ENCODE measurements at places on chromosomes 2 and 18. TPM values are rescaled to one million over a fixed set of nuclear protein-coding genes. Genes with fewer than 3 reads are reported as not detected.

Gene OTOS
- total RNA-seq = not detected

Gene ZSWIM2
- total RNA-seq = not detected

DNA sequence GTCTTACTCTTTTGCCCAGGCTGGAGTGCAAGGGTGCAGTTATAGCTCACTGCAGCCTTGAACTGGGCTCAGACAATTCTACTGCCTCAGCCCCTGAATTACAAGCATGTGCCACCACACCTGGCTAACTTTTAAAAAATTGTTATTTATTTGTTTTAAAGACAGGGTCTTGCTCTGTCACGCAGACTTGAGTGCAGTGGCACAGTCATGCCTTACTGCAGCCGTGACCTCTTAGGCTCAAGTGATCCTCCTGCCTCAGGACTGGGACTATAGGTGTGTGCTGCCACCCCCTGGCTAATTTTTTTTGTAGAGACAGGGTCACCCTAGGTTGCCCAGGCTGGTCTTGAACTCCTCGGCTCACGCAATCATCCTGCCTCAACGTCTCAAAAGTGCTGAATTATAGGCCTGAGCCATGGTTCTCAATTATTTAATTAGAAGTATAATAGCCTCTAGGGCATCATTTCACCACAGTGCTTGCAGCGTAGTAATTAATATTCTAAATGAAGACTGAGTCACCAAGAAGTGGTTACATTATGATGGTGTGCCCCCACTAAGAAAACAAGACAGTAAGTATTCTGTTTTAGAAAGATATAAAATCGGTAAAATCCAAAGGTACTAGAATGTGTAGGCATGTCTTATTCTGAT, 69.6 kb downstream of the EML4 start:
- peaks cover 73% of the 10 kb centered on the region for H3K4me1 ChIP-seq
- no peaks in the 10 kb centered on the region for H3K36me3 ChIP-seq
- no peaks in the 10 kb centered on the region for H3K27me3 ChIP-seq
- DNase-seq = peak; percentile 64
- no peak overlapping the region for H3K4me3 ChIP-seq
- H3K27ac ChIP-seq = no peak overlapping the region

Gene RBFA
- total RNA-seq = 36.0 TPM

DNA sequence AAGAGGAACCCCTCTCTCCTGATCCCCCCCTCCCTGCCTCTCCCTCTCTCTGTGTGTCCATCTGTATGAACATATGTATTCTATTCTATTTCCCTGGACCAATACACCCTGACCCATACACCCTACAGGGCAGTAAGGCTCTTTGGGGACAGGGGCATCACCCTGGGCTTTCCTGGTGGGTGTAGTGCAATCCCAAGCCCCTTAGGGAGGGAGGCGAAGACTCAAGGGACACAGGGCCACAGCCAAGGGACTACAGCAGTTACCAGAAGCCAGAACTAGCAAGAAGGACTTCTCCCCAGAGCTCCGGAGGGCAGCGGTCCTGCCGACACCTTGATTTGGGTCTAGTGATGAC, 214.2 kb upstream of the RAB6C start:
- DNase-seq = no peak
- H3K4me3 ChIP-seq = no peak overlapping the region
- no peaks in the 10 kb centered on the region for H3K4me1 ChIP-seq
- no peak overlapping the region for H3K27ac ChIP-seq
- H3K27me3 ChIP-seq = peaks cover 5% of the 10 kb centered on the region
- no peaks in the 10 kb centered on the region for H3K36me3 ChIP-seq

Gene NGEF
- total RNA-seq = 0.12 TPM

GRCh38 chr2:76478266-76479035, 767.7 kb upstream of the GCFC2 start:
- DNase-seq = no peak

GRCh38 chr18:80022613-80023012, 11.6 kb upstream of the RBFA start:
- H3K4me1 ChIP-seq = no peaks in the 10 kb centered on the region
- no peak overlapping the region for H3K4me3 ChIP-seq
- no peak for DNase-seq
- H3K27ac ChIP-seq = no peak overlapping the region

GRCh38 chr2:25483607-25484266, 142.0 kb upstream of the DNMT3A start:
- H3K27me3 ChIP-seq = no peaks in the 10 kb centered on the region
- H3K36me3 ChIP-seq = peaks cover 7% of the 10 kb centered on the region
- no peak overlapping the region for H3K4me3 ChIP-seq
- DNase-seq = no peak

DNA sequence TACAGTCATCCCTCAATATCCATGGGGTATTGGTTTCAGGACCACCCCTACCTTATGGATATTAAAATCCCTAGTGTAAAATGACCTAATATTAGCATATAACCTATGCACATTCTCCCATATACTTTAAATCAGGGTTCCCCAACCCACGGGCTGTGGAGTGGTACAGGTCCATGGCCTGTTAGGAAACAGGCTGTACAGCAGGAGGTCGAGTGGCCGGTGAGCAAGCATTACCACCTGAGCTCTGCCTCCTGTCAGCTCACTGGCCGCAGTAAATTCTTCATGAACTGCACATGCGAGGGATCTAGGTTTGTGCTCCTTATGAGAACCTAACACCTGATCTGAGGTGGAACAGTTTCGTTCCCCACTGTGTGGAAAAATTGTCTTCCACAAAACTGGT, 73.8 kb downstream of the RIF1 start:
- H3K36me3 ChIP-seq = peaks cover 69% of the 10 kb centered on the region
- no peak overlapping the region for H3K4me3 ChIP-seq
- no peaks in the 10 kb centered on the region for H3K27me3 ChIP-seq
- peaks cover 31% of the 10 kb centered on the region for H3K4me1 ChIP-seq

DNA sequence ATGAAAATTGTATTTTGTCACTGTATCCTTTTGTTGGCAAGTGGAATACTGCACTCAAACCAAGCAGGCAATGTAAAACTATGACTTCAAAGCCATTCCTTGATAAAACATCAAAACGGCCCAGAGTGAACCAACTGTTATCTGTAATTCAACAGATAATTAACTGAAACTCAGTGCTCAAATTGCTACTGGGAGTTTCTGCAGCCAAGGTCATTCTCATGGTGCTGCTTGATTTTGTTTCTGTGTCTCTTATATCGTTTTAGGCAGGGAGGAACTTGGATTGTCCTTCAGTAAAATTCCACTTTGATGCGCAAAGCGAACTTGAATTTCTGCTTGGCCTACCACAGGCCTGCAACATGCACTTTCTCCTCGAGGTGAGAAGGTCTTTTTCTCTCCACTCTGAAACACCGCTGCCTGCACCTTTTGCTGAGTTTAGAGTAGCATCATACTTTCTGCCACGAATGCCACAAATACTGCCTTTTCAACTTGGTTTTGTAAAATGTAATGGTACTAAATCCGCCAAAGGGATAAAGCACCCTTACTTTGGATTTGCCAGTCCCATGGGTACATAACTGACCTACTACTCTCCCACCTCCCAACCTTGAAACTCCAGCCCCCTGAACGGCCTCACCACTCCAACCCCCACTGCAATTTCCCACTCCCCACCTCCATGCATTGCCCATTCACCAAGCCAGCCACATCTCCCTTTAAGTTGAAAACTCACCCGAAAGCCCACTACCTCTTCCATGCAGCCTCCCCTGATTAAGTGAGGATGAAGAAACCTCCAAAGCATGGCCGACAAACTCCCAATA, 204.7 kb downstream of the TGIF1 start:
- H3K36me3 ChIP-seq = no peaks in the 10 kb centered on the region
- peaks cover 21% of the 10 kb centered on the region for H3K4me1 ChIP-seq
- DNase-seq = no peak
- H3K27ac ChIP-seq = no peak overlapping the region

GRCh38 chr2:109494351-109494750, 119.4 kb downstream of the SEPTIN10 start:
- no peaks in the 10 kb centered on the region for H3K27me3 ChIP-seq
- H3K4me1 ChIP-seq = no peaks in the 10 kb centered on the region
- no peak overlapping the region for H3K4me3 ChIP-seq
- DNase-seq = no peak
- H3K27ac ChIP-seq = no peak overlapping the region
- H3K36me3 ChIP-seq = no peaks in the 10 kb centered on the region

Gene GALNT5
- not detected for total RNA-seq

Measured in activated naive CD4-positive, alpha-beta T cell treated with anti-CD3 and anti-CD28 coated beads for 36 hours (primary cell).